Stimulated activated CD4-positive, alpha-beta T cell treated with anti-CD3 and anti-CD28 coated beads, TNF-alpha, amount 100 ng/mL, for 1 hour (primary cell): ENCODE measurements at places on chromosomes 7 and 10.

- no peak for DNase-seq
Measured at GRCh38 chr7:85046534-85046933, 140.3 kb downstream of the SEMA3D start.

DNA sequence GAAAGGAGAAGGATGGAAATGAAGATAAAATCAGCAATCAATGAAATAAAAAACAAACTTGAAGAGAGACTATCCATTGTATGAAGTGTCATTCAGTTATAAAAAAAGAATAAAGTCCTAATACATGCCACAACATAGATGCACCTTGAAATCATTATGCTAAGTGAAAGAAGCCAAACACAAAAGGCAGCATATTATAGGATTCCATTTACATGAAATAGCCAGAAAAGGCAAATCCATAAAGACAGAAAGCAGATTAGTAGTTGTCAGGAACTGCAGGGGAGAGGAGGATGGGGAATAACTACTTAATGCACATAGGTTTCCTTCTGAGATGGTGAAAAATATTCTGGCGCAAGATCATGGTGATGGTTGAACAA, 6.6 kb upstream of the PON1 start:
- no peak for DNase-seq

- DNase-seq = no peak
Measured at GRCh38 chr7:21639206-21639868, 96.5 kb downstream of the DNAH11 start.

- no peak for DNase-seq
Measured at GRCh38 chr7:77197141-77197540, 2.5 kb downstream of the FGL2 start.

GRCh38 chr7:33706771-33707200, 198.6 kb upstream of the BMPER start:
- no peak for DNase-seq

GRCh38 chr10:118271671-118272070, 70.5 kb downstream of the FAM204A start:
- no peak for DNase-seq

DNA sequence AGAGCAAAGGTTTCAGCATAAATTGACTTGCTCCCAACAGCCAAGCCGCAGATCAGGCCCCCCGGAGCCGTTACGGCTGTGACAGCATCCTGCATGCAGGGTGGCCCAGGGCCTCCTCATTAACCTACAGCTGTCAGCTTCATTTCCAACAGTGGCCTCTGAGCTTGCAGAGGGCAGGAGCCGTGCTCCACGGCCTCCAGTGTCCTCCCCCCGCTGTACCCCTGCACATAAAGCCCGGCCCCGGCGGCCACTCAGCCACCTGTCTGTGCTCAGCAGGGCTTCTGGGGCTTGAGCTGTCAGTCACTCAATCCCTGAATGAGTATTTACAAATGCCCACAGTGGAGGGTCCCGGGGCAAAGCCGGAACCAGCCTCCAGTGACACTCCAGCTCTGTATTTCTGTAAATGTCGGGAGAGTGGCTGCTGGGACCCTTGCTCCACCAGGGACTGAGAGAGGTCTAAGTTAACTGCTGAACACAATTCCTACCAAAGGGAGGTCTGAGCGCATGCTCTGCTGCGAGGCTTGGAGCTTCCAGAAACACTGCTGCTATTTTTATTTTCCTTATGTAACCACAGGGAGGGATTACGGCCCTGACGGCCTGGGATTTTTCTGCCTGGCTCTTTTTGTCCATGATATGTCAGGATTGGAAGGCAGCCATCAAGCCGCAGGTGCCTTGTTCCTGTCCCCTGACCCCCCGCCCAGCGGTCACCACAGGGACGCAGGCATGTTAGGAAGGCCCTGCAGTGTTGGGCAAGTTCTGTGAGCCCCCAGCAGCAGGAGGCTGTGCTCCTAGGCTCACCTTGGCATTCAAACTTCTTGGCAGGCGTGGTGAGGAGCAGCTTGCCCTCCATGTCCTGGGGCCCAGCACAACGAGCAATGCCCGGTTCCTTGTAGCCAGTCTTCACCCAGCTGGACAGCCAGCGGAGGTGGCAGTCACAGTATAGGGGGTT, 165.0 kb downstream of the SLIT1 start:
- DNase-seq = no peak

DNA sequence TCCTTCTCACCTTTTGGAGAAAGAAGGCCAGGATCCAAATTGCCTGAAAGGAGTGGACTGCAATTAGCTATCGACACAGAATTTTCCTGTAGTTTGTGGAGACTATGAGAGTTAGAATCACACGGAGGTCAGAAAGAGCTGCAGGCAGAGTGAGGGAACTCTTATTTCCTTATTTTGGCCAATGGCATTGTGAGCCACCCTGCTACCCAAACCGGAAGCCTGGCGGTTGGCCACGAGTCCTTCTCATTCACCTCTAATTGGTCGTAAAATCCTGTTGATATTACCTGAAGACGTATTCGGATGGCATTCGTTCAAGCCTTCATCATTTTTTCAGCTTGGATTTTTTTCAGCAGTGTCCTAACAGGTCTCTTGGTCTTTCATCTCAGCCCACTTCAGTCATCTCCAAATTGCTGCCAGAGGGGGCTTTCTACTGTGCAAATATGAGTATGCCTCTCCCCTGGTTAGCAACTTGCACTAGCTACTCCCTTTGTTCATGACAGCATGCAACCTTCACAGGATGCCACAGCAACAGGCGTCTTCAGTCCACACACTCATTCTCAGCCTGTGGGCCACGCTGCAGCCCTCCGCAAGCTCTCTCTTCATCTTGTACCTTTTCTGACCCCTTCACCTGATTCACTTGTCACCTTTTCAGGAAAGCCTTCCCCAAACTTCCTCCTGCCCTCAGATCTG, 66.9 kb downstream of the GATA3 start:
- no peak for DNase-seq

DNA sequence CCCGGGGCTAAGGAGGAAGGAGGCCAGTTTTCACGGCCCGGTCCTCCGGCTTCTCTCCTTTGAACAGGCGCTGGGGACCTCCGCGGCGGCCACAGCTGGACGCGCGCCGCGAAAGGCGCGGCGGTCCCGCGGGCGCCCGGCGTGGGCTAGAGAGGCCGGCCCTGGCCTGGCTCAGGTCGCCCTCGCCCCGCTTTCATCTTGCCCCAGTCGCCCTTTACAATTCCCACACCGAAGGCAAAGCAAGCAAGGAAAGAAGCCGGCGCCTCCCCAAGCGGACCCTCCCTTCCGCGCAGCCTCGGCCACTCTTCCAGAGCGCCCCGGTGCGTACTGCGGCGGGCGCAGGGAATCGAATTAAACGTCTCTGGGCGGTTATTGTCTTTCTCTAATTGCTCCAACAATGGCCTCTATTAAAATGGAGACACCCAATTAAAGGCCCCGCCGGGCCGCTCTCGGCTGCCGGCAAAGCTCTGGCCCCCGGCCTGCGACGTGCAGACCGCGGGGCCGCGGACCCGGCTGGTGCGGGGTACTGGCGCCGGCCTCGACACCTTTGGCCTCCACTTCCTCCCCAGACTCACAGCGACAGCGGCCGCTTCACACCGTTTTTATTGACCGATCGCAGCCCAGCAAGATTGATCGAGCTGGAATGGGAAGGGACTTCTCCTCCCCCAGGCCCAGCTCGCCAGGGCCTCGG, 4.5 kb upstream of the GATA3 start:
- no peak for DNase-seq

GRCh38 chr10:129548600-129548999, 81.6 kb downstream of the MGMT start:
- no peak for DNase-seq

GRCh38 chr10:119834188-119834587, 38.5 kb downstream of the MCMBP start:
- DNase-seq = no peak

DNA sequence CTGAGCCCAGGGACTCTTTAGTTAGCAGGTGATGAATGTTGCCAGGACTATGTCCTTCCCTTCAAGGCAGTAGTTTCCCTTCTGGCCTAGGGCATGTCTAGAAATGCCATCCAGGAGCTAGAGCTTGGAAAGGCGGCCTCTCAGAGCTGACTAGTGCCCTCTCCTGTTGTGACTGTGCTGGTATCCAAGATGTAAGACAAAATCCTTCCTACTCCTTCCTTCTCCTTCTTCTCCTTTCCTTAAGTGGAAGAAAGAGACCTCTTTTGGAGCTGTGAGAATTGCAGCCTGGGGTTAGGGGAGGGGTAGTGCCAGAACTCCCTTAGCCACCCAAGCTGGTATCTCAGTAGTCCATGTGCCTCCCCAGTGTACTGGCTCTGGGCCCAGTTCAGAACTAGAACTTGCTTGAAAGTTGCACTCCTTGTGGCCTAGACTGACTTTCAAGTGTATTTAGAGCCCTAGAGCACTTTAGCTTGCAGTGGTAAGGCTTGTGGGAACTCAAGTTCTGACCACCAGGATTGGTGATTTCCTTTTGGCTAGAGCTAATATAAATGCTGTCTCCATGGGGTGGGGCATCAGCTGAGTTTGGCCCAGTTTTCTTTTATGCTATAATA, 118.8 kb downstream of the NPSR1 start:
- no peak for DNase-seq

GRCh38 chr10:76115471-76116155, 684.2 kb downstream of the LRMDA start:
- DNase-seq = no peak

- no peak for DNase-seq
Measured at GRCh38 chr10:95880704-95881103, 27.1 kb upstream of the CC2D2B start.

DNA sequence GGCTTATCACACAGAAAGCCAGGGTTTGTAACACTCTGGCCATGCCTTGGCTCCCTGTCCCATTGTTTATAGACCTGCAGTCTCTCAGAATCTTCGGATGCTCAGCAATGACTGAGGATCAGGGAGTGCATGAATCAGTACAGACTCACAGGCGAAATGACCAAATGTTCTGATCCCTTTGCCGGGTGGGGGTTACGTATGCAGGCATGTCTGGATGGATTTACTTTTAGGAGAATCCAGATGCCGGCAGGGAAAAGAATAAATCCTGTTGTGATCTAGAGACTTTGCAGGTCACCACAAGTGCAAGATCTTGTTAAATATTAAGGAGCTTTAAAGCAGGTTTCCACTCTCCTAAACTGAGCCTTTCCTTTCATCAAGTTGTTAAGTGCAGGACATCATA, 149.5 kb downstream of the SFMBT2 start:
- DNase-seq = no peak

DNA sequence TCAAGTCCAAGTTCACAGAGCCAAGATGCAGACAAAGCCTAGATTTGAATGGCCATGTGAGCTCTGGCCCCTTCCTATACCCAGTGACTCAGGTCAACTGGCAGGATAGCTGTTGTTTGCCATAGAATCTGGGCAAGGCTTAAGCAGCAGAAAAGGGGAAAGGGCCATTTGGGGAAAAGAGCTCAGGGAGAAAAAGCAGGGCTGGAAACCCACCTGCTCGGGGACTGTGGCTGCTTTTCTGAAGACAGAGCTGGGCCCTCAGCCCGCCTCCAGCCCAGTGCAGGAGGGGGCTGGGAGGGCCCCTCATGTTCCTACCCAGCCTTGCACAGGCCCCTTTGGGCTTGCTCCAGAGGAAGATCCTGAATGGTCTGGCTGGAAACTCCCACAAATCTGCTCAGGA, 32.6 kb upstream of the HABP2 start:
- DNase-seq = no peak

GRCh38 chr10:130066743-130067142, 43.9 kb downstream of the C10orf143 start:
- DNase-seq = no peak

GRCh38 chr7:152760854-152761748, 1.5 kb downstream of the ACTR3B start:
- DNase-seq = no peak

- no peak for DNase-seq
Measured at GRCh38 chr10:106711313-106711906, 453.1 kb downstream of the SORCS1 start.

DNA sequence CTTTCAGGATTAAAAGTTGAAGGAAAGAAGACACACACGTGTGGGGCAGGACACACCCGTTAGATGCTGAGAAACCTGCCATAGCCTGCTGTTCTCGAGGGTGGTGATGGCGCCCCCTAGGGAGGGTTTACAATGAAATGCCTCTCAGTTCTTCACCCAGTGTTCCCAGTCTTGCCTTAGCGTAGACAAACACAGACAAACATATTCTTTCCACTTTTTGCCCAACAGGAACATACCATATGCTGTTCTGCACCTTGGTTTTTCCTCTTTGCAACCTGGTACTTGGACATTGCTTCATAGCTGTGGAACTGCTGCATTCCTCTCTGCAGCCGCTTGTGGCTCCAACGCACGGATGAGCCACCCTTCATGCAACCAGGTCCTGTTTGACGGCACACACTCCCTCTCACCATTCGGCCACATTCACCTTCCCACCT, 23.3 kb upstream of the HSPA12A start:
- DNase-seq = no peak

DNA sequence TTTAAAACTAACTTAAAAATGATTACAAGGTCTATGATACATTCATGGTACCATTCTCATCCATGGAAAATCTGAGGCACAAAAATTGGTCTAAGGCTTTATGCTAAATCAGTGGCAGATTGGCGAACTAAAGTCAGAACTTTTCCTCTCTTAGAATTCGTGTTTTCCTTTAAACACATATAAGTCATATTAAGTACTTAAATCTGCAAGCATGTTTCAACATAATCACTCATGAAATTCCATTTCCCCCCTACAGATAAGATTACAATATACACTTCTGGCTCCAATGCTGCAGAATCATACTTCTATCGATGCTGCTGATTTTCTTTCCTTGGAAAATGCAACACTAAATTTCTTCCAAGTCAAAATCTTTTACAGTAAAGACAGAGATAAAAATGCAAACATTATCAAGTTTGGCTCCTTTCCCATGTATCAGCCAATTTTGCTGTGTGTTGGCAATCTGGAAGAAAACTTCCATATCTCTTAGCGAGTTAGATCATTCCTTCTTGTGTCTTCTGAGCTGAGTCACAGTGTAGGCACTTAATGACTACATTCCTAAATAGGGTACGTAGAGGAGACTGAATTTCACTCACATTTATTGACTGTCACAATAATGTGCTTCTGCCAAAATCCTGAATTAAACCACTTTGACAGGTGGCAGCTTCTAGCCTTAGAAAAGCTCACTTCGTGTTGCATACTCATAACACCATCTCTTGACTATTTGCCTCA, 76.4 kb upstream of the LRRC17 start:
- DNase-seq = no peak

DNA sequence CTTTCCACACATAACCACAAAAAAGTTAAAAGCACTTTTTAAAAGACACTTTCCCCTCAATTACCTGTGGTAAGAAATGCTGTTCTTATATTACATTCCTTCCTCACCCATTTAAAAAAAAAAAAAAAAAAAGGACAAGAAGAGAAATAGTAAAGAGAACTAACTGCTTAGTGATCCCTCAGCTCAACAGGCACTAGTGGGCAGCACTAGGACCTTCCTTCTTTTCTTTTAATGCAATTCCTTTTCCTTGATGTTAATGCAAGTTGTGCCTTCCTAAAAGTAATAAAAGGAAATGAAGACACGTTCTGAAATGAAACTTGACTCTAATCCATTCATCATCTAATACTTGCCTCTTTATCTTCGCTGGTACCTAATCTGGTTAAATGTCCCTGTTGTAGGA, 189.7 kb downstream of the TCF7L2 start:
- no peak for DNase-seq

DNA sequence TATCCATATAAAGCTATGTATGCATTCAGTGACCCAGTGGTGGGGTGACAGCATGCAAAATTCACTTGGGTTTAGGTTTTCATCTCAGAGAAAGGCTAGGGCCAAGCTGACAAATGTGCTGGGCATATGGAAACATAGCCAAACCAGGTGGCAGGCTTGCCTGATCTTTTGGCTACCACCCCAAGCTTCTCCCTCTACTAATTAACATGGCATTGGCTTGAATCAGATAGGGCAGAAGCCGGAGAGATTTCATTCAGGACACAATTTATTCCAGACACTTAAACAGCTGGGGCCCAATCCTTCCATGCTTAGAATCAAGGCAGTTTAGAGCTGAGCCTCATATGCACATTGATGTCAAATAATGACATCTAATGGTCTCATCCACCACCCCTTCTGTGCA, 95.5 kb upstream of the AGK start:
- DNase-seq = no peak
